Right renal cortex interstitium (tissue), 3 donors: ENCODE measurements at places on chromosomes 5 and 9. TPM values are rescaled to one million over a fixed set of nuclear protein-coding genes. Genes with fewer than 3 reads are reported as not detected.

The FIBCD1 gene
- polyA plus RNA-seq = 0.08 TPM

The CCDC171 gene
- 4.5 TPM for polyA plus RNA-seq

DNA sequence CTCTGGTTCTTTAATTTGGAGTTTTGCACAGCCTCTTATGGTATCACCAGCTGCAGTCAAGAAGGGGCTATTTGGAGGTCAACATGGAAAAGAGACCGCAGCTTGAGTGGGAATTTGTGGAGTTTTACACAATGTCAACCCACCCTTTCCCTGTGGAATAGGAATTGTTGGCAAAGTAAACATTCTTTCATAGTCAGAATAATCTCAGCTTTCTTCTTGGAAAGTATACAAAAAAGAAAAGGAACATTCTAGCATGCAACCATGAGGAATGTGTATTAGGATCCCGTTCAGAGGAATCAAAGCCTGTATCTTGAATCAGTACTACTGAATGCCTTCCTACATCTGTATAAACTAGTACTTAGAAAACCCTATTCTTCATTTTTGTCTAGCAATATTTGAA is 107.6 kb downstream of the LURAP1L start:
- no peak for DNase-seq

DNA sequence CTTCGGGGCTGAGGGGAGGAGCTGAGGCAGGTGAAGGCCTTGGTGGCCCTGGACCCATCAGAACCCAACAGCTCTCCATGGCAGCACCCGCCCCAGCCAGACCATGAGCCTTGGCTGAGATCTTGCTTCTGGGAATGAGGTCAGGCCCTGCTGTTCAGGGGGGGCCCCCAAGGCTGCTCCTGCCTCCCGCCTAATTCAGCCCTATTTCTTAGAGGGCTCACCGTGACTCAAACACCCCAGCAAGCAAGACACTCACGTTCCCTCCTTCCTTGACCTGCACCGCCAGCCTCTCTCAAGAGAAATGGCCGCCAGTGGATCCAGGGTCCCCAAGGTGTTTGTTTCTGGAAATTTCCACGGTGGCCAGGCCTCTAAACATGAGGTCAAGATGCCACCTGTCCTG is 61.4 kb upstream of the PPP1R26 start:
- DNase-seq = no peak

DNA sequence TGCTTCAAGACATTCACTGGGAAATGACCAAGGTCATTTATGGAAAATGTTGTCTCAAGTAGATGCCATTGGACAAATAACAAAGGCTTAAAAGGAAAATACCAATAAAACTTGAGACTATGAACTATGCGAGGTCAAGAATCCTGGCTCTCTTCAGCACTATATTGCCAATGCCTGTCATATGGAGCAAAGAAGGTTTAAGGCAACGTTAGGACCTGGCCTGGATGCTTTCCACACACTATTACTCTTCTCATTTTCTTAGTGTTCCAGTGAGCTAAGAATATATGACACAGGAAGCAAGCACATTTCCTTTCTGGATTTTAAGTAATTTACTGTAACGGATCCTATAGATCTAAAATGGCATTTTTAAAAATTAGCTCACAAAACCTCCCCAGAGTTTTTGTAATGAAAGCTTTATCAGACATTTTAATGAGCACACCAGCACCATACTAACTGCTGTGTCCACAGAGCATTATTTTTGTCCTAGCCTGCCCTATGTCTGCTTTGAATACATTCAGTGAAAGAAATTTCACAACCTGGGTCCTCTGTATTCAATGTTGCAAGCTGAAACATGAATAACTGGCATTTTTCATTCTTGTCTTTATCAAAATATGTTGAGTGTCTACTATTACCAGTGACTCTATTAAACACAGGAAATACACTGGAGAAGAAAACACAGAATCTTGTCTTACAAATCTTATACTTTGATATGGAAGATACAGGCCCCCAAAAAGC is 315.6 kb downstream of the CETN3 start:
- DNase-seq = peak; percentile 19

- DNase-seq = no peak
Measured at GRCh38 chr5:72511366-72511765, 4.2 kb upstream of the ZNF366 start.

DNA sequence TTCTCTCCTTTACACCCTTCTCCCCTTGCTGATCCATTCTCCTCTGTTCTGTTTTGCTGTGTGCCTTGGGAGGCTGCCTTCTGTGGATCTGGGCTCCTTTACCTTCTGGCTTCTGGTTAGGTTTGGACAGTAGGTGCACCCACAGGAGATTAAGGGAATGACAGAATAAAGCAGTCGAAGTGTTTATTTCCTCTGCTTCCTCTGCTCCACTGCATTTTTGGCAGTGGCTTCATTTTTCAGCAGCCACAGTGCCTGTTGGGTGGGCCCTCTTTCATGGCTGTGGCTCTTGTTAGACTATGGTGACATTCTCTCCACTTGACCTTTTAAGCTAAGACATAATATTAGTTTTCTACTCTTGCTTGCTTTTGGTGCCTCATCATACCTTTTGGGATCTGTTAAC is 144.1 kb downstream of the CCDC171 start:
- no peak for DNase-seq

DNA sequence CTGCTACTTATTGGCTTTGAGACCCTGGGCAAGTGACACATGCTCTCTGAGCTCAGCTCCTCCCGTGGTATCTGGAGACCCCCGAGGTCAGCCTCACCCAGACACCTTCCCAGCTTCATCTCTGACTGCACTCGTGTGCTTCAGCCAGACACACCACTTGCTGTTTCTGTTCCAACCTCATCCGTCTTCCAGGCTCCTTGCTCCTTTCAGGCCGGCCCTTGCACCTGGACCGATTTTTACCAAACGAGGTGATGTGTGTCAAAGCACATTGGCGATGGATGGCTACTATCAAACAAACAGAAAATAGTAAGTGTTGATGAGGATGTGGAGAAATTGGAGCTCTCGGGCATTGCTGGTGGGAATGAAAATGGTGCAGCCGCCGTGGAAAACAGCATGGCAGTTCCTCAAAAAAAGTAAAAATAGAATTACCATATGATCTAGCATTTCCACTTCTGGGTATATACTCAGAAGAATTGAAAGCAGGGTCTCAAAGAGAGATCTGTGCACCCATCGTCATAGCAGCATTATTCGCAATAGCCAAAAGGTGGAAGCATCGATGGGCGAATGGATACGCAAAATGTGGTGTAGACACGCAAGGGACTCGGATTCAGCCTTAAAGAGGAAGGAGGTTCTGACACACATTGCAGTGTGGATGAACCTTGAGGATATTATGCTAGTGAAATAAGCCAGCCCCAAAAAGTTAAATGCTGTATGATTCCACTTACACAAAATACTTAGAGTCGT is 96.1 kb upstream of the IER5L start:
- no peak for DNase-seq

DNA sequence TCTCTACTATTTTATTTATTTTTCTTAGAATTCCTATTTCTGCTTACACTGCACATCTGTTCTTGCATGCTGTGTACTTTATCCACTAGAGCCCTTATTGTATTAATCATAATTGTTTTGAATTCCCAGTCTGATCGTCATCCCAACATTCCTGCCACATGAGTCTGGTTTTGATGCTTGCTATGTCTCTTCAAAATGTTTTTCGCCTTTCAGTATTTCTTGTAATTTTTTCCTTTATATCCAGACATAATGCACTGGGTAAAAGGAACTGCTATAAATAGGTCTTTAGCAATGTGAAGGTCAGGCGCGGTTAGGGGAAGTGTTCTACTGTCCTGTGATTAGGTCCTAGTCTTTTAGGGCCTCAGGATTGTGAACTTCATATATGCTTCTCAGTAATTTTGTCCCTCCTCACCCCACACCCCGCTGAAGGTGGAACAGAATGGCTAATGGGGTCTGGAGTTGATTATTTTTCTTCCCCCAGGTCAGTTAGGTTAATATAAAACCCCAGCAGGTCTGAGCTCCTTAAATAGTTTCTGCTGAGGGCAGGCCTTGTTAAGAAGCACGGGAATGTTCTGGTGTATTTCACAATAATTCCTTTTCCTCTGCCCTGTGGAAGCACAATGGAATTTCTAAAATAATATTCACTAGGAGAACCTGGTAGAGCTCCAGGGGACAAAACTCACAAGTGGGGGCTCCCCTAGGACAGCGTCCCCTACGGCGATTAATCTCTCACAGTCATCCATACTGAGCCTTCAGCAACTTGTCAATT is 146.6 kb upstream of the TUT7 start:
- no peak for DNase-seq

DNA sequence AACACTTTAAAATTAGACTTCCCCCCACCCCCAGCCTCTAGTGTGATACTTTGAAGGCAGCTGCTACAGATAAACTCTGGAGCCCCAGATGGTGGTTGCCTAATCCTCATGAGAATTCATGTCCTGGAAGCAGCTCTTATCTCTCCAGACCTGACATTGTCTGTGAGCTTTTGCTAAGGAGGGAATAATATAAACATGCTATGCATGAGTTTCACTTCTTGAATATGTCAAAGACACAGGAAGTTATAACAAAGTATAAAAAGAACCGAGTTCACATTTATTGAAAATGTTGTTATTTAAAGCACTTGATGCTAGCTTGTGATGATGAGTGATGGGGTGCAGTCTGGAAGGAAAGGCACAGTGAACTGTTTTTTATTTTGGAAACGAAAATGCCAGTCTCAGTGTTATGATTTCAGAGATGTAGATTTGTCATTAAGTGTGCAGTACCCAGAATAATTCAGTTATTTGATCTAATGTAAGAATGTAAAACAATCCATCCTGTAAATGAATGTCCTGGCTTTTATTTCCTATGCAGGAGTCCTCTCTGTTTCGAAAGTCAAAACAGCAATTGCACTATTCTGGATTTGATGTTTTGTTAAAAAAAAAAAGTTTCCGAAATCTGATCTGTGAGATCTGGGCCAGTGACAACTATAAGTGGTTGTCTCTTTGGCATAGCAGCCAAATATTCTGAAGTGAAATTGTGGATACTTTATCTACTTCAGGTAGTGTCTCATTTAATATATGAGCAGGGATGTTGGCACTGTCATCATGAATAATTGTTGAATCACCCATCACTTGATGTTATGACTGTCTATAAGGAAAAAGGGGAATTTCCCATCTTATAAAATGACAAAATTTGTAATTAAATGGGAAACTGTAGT is 77.0 kb downstream of the ZCCHC7 start:
- DNase-seq = no peak

DNA sequence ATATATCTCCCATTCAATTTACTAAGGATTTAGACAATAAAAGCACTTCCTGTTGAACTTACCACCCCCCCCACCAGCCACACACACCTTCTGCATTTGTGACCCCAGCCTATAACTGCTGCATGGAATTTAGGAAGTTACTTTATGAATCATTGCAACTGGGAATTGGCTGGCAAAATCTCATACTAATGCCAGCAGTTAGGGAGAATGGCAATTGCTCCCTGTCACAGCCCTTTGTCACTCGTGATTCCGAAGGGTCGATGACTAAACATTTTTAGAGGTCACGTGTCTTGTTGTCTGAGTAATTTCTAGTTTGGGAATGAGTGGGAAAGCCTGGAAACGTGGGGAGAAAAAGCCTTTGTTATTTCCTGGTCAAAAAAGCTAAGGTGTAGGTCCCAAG is 46.6 kb upstream of the PCA3 start:
- no peak for DNase-seq
